ENCODE measurements at places on chromosomes 4 and X.

GRCh38 chrX:11105080-11105479 is 6.1 kb upstream of the HCCS start:
- DNase-seq: no peak

DNA sequence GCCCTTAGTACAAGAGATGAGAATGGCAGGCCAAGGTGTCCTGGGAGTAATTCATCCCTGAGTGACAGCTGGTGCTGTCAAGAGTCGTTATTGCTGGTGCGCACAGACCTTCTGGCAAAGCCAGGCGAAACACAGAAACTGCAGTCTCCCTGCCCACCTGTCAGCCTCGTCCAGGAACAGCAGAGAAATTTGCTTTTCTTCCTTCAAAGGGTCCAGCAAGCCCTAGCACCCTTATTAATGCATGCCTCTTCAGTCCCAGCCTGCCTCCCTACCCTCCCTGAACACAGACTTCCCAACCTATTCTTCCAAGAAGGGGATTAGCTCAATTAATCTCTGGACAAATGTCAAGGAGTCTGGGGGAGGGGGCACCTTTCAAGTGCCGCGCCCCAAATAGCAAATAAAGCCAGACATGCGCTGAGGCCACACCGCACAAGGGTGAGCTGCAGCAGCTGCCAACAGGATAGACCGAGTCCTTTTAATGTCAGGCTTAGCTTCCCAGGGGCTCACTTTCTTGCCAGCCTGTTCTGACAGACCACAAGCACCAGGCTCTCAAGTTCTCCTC is 250.7 kb upstream of the RASGEF1B start:
- DNase-seq: no peak

DNA sequence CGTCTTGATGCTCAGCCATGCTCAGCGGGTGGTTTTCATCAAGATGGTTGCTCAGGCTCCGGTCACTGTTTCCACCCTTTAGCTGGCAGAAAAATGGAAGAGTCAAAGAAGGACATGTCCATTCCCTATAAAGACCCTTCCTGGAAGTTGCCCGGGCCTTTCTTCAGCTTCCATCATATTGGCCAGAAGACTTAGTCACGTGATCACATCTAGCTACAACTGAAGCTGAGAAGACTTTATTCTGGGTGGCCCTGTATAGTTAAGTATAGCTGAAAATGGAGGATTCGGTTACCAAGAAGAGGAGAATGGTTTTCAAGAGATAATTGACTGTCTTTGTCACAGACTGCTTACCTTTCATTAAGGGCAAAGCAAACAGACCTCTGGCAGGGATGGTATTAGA is 296.7 kb upstream of the CASK start:
- DNase-seq: peak; percentile 53

GRCh38 chrX:19540076-19540475 is 24.8 kb upstream of the MAP3K15 start:
- DNase-seq: no peak

DNA sequence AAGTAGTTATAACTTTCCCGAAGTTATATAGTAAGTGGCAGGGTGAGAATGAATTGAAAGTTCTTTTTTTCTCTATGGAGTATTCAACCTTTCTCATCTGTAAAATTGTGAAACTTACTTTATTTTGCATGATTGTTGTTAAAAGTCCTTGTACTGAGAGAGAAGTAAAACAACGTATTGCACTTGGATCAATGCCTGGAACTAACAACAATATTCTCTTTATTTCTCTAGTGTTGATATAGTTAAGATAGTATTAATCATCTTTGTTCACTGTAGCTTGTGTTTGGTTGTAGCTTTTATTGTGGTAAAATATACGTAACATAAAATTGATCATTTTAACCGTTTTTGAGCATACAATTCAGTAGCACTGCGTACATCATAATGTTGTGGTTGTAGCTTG is 48.7 kb downstream of the STIM2 start:
- DNase-seq: no peak

GRCh38 chr4:39668887-39669286 is 29.0 kb upstream of the UBE2K start:
- DNase-seq: no peak
